ENCODE measurements at places on chromosomes 5 and 9.

GRCh38 chr5:138109463-138110265 is 25.8 kb downstream of the WNT8A start:
- no peak for DNase-seq

DNA sequence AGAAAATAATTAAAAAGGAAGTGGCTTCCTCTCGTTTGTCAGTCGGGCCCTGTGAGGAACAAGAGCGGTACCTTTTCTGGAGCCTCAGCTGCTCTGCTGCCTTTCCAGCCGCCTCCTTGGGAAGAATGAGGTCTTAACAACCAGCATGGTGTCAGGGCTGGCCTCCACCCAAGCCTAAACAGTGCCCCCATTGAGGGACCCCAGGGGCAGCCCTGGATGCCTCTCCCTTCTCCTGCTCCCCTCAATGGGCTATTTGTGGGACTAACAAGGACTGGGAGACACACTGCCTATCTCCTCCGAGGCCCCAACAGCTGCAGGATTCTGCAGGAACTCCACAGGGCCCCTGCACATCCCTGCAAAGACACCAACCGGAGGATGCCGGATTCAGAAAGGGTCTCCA is 155.4 kb upstream of the MAP3K1 start:
- DNase-seq = no peak

DNA sequence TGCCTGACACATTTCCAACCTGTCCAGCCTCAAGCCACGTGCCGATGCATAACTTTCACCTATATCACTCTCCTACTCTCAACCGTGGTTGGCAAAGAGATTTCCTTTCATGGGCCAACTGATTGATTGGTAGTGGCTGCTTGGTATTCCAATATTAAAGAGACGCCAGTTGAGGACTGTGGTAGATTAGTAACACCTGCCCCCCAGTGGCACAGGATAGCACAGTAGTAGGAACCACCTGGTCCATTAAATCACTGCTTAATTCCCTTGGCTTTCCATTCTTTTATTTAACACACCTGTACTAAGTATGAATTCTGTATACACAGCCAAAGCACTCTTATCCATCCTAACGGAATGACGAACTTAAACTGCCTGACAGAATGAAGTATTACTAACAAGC is 19.1 kb upstream of the FOXB2 start:
- no peak for DNase-seq

GRCh38 chr5:136586196-136586595 is 220.9 kb upstream of the TRPC7 start:
- no peak for DNase-seq

- DNase-seq = no peak
Observed at GRCh38 chr5:75656311-75657003, 45.2 kb downstream of the ANKDD1B start.

DNA sequence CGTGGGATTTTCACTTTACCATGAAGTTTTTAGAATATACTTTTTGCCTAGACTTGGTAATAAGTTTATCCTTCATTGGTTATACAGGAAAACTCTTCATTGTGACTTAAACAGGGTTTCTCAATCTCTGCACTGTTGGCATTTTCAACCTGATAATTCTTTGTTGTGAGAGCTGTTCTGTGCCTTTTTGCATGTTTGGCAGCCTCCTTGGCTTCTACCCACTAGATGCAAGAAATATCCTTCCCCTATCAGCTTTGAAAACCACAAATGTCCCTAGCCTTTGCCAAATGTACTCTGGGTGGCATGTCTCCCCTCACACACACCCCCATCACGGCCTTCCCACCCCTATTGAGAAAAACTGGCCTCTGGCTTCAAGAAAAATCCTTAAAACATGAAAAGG is 180.9 kb downstream of the ESM1 start:
- no peak for DNase-seq

- no peak for DNase-seq
Observed at GRCh38 chr5:107247427-107247826, 423.3 kb downstream of the EFNA5 start.

- no peak for DNase-seq
Observed at GRCh38 chr5:165015547-165015946, 1510.1 kb downstream of the MAT2B start.

- DNase-seq = no peak
Observed at GRCh38 chr5:88275581-88275980, 6.9 kb upstream of the TMEM161B start.

DNA sequence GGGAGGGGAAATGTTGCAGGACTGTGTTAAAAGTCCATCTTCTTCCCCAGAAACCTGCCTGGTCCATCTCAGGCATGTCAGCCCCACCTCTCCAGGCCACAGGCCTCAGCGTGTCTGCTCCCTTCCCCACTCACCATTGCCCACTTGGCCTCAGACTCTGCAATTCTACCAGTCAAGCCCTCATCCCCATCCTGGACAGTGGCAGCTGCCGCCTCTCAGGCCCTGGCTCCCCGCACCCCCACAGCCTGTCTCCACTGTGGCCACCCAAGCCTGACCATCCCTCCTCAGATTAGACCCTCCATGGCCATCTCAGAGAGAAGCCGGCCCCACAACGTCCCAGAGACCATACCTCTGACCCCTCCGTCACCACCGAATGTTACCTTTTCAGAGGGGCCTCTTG is 89.9 kb downstream of the BARX1 start:
- no peak for DNase-seq

- DNase-seq = no peak
Observed at GRCh38 chr5:60510663-60511062, 189.3 kb downstream of the DEPDC1B start.

DNA sequence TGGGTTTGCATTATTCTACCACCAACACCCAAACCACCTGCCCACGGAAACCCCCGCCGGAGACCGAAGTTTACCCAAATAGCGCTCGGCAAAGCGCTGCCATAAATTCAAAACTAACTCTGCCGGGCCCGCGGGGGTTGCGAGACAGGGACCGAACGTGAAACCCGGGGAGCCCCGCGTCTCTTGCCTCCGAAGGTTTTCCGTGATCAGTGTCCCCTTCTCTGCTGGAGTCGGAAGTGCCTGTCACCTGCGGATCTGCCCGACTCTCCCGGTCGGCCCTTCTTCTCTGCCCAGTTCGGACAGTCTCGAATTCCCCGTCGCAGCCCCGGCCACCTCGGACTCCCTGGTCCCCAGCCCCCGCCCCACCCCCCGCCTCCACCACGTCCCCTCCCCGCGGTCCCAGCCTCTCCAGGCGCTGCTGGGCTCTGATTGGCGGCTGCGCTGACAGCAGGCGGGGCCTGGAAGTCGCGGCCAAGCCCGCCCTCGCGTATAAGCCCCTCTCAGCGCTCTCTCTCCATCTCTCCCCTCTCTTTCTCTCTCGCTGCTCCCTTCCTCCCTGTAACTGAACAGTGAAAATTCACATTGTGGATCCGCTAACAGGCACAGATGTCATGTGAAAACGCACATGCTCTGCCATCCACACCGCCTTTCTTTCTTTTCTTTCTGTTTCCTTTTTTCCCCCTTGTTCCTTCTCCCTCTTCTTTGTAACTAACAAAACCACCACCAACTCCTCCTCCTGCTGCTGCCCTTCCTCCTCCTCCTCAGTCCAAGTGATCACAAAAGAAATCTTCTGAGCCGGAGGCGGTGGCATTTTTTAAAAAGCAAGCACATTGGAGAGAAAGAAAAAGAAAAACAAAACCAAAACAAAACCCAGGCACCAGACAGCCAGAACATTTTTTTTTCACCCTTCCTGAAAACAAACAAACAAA is at the start of gene RORB:
Gene RORB (plus strand): TSS at position 517 of the 929 bp plus-strand sequence. CDS start 642 bp downstream, outside the sequence.
- DNase-seq = peak; percentile 25

GRCh38 chr5:174567506-174568141 is 156.8 kb upstream of the MSX2 start:
- DNase-seq = no peak

DNA sequence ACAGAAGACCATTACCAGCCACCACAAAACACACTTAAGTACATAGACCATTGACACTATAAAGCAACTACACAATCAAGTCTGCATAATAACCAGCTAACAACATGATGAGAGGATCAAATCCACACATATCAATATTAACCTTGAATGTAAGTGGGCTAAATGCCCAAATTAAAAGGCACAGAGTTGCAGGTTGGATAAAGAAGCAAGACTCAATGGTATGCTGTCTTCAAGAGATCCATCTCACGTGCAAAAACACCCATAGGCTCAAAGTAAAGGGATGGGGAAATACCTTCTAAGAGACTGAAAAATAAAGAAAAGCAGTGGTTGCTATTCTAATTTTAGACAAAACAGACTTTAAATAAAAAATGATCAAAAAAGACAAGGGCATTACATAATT is 113.6 kb upstream of the CD180 start:
- no peak for DNase-seq

DNA sequence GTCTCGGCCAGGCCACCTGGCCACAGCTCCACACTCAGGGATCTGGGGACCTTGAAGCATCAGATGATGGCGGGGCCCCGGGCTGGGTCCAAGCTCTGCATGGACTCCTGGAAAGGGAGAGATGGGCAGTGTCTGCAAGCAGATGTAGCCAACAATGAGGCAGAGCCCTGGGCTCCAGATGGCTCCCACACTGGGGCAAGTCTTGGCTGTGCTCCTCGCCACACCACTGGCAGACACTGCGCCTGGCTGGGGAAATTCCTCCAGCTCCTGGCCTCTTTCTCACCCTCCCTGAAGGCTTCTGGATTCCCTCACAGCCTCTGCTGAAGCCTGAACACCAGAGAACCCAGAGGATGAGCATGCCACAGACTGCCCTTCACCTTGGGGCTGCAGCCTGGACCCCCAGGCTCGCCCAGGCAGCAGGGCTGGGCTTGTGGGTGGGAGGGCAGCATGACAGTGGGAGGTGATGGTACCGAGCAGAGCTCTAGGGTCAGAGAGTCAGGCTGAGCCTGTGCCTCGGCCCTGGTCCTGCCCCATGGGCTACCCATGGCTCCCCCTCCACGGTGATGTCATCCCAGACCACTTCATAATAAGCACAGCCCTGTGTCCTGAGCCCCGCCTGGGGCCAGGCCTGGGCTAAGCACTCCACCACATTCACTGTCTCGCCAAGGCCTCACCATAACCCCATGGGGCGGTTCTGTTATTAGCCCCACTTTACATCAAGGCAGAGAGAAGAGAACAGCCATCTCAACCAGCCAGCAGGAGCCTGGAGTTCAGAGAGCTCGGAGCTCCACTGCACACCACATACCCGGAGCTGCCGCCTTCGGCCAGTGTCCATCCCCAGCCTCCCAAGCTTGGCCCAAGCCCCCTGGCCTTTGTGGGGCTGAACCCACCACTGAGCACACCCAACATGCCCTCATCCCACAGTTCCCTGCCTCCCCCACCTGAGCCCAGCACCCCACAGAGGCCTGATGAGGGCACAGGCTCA is 62.2 kb upstream of the ADAMTS2 start:
- no peak for DNase-seq
